Activated CD8-positive, alpha-beta T cell treated with anti-CD3 and anti-CD28 coated beads for 36 hours (primary cell): ENCODE measurements at places on chromosomes 2 and 18. TPM values are rescaled to one million over a fixed set of nuclear protein-coding genes. Genes with fewer than 3 reads are reported as not detected.

The CDCA7 gene
- total RNA-seq = 88.5 TPM

The CRYGC gene
- total RNA-seq = not detected

The GATA6 gene
- not detected for total RNA-seq

The GKN2 gene
- total RNA-seq = not detected

The TYMS gene
- 324 TPM for total RNA-seq

The MYO5B gene
- total RNA-seq = 0.09 TPM

DNA sequence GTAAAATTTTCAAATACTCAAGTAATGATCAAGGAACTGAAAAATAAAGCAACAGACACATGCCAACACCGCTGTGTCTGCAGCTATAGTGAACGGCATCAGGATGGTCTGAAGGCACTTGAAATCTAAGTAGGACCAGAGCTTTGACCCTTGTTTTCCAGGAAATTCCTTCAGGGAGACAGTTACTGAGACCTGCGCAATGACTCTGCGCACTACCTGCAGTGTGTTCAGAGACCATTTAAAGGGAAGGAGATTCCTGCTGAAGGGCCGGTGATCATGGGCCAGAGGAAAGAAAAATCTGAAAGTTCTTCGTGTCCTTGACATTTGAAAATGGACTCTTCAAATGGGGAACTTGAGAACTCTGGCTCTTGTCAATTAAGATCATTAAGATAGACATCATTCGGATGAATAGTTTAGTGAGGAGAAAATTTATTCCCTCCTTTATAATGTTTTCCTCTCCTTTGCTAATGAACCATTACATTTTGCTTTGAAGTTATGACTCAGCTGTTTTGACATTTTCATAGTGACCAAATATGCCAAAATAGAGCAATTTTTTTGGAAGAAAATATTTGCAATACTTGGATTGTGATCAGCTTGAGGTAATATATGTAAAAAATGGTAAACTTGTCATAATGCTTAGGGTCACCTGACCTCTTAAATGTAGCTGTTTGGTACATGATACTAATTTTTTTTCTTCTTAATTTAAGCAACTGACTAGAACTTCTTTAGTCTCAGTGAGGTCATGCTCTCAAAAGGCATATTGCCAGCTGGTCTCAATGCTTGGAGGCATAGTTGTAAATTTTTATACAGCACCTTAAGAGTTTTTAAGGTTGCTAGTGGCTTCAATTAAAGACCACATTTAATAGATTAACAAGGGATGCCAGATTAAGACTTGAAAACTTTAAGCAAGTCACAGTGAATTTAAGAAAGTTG lies 329.3 kb downstream of the ARHGAP15 start:
- peaks cover 21% of the 10 kb centered on the region for H3K4me1 ChIP-seq
- H3K4me3 ChIP-seq = no peak overlapping the region
- H3K27ac ChIP-seq = peak overlapping the region; percentile 25
- H3K36me3 ChIP-seq = peaks cover 19% of the 10 kb centered on the region
- no peak for DNase-seq

DNA sequence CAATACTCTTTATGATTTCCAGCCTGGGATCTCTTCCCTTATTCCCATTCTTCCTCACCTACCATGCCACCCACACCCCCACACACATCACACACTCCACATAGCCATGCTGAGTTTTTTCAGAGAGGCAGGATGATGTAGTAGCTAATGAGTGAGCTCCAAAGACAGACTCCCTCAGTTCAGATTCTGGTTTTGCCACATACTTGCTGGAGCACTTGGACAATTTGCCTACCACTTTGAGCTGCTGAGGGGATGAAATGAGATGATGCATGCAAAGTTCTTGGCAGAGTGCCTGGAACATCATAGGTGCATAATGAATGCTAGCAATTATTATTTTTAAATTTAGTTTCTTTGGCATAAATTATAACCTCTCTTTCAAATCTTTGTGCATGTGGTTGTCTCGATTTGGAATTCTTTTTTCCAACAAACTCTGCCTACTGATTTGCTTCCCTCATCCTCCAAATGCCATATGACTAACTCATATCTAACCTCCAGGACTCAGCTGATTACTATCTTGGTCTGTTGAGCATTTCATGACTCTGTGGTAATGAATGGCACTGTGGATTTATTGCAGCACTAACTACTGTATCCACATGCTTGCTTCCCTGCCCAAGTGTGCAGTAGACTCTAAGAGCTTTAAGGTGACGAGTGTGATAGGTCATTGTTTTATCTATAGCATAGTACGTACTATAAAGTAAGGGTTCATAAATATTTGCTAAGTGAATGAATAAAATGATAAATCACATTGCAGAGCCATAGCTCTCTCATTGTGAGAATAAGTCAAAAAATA lies 99.1 kb downstream of the TACR1 start:
- DNase-seq = no peak
- H3K4me3 ChIP-seq = no peak overlapping the region
- no peaks in the 10 kb centered on the region for H3K36me3 ChIP-seq
- no peak overlapping the region for H3K27ac ChIP-seq
- H3K27me3 ChIP-seq = no peaks in the 10 kb centered on the region

- H3K27me3 ChIP-seq = peaks cover 2% of the 10 kb centered on the region
- peak; percentile 55 for DNase-seq
- H3K4me3 ChIP-seq = peak overlapping the region; percentile 94
- peaks cover 83% of the 10 kb centered on the region for H3K36me3 ChIP-seq
These were observed 2.1 kb downstream of the RRM2 start for GRCh38 chr2:10124538-10125045.

GRCh38 chr2:24045511-24046508 lies 1.4 kb downstream of the WDCP start:
- no peaks in the 10 kb centered on the region for H3K36me3 ChIP-seq
- no peaks in the 10 kb centered on the region for H3K27me3 ChIP-seq
- H3K4me3 ChIP-seq = peak overlapping the region; percentile 96

DNA sequence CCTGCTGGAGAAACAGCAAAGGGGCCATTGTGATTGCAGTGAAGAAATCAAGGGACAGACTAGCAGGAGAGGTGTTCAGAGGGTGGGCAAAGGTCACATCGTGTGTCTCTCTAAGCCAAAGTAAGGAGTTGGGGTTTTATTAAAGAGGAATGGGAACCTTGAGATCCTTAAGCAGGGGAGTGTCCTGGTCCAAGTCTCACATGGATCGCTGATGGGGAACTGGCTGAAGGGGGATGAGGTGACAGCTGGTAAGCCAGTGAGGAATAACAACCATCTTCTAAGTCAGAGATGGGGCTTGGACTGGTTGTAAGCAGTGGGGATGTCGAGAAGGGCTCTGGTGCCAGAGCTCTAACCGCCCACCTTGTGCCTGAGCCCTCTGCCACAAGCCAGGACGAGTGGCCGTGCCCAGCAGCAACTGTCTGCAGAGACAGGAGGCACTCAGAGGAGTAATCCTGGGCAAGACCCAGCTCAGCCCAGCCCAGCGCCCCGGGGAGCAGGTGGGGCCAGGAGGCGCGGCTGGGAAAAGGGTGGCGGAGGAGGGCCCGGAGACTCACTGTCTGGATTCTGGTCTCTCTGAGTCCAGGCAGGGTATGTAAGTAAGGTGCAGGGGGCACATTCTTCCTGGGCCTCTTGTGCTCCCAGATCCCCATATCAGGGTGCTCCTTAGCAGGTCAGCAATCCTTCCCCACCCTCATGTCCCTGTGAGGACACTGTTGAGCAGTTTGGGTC lies 13.7 kb downstream of the WNT10A start:
- H3K4me3 ChIP-seq = peak overlapping the region; percentile 79
- H3K27ac ChIP-seq = peak overlapping the region; percentile 82
- H3K36me3 ChIP-seq = peaks cover 12% of the 10 kb centered on the region
- peaks cover 12% of the 10 kb centered on the region for H3K27me3 ChIP-seq
- H3K4me1 ChIP-seq = peaks cover 61% of the 10 kb centered on the region

GRCh38 chr2:211435331-211435730 lies 878.9 kb downstream of the CPS1 start:
- DNase-seq = no peak
- no peak overlapping the region for H3K4me3 ChIP-seq
- H3K27me3 ChIP-seq = no peaks in the 10 kb centered on the region

GRCh38 chr18:35609236-35609635 lies 27.7 kb downstream of the GALNT1 start:
- H3K36me3 ChIP-seq = peaks cover 3% of the 10 kb centered on the region
- no peak overlapping the region for H3K27ac ChIP-seq
- H3K4me3 ChIP-seq = no peak overlapping the region
- peaks cover 39% of the 10 kb centered on the region for H3K4me1 ChIP-seq
- H3K27me3 ChIP-seq = no peaks in the 10 kb centered on the region

DNA sequence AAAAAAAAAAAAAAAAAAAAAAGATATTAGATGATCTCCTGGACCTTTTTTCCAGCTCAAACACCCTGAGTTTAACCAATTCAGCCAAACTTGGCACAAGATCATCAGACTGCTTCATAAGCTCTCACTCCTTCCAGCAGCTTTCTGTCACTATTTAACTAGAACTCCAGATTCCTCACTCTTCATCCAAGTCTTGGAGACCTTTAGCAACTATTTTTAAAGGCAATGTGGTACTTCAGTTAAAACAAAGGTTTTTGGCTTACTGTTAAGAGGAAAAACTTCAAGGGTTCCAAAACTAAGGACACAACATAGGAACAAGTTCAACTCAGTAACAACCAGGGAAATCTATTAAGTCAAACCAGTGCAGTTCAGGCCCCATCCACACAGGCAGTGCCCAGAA lies 23.2 kb downstream of the LAMA1 start:
- H3K4me3 ChIP-seq = no peak overlapping the region
- H3K4me1 ChIP-seq = no peaks in the 10 kb centered on the region
- no peak overlapping the region for H3K27ac ChIP-seq

- H3K27me3 ChIP-seq = peaks cover 2% of the 10 kb centered on the region
- DNase-seq = no peak
- peaks cover 11% of the 10 kb centered on the region for H3K4me1 ChIP-seq
- no peak overlapping the region for H3K4me3 ChIP-seq
- H3K36me3 ChIP-seq = no peaks in the 10 kb centered on the region
- no peak overlapping the region for H3K27ac ChIP-seq
These were observed 19.9 kb upstream of the ZAP70 start for GRCh38 chr2:97693476-97693875.

GRCh38 chr18:5455674-5456073 lies 88.1 kb downstream of the EPB41L3 start:
- no peaks in the 10 kb centered on the region for H3K36me3 ChIP-seq
- H3K4me3 ChIP-seq = no peak overlapping the region
- DNase-seq = no peak
- peaks cover 2% of the 10 kb centered on the region for H3K4me1 ChIP-seq
- H3K27me3 ChIP-seq = peaks cover 4% of the 10 kb centered on the region
- H3K27ac ChIP-seq = no peak overlapping the region

DNA sequence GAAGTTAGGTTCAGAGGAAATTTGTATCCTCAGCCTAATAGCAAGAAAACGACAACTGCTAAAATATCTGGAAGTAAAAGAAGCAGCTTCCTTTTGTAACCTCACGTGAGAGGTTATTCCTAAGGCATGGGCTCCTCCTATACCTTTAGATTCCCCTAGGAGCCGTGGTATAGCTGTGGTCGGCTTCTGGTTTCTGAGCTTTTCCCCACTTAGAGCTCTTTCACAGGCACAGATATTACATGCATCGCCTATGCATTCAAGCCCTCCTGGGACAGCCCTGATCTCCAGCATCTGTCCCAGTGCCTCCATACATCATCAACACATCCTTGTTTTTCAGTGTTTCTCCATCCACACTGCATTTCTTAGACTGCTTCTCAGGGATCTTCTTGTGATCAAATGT lies 289.0 kb downstream of the ALPK2 start:
- no peak overlapping the region for H3K27ac ChIP-seq
- no peak for DNase-seq
- no peaks in the 10 kb centered on the region for H3K36me3 ChIP-seq
- H3K4me1 ChIP-seq = no peaks in the 10 kb centered on the region
- no peak overlapping the region for H3K4me3 ChIP-seq

DNA sequence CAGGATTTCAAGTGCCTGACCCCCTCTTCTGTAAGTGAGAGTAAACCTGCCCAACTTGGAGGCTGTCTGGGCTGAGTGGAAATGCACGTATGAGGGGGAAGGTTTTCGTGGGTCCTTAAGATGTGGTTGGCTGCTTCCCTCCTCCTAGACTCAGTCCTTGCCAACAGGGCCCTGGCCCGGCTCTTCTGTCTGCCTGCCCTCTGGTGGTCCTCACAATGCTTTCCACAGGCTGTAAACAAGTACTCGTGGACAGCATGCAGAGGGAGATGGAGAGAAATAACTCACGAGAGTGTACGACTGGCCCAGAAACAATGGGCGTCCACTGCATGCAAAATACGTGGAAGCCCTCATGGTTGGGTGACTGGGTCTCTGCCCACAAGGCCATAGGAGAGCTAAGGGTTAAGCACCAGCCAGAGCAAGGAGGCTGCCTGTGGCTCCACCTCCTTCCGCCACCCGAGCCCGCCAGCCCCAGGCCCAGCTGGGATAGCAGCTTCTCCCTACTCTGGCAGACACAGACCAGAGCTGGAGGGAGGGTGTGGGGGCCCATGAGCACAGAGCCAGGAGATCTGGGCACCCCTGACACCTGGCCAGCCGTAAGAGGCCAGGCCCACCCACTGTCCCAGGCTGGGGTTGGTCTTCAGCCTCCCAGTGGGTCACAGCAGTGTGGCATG lies 17.0 kb upstream of the ARHGEF4 start:
- H3K4me1 ChIP-seq = peaks cover 17% of the 10 kb centered on the region
- DNase-seq = no peak
- H3K36me3 ChIP-seq = no peaks in the 10 kb centered on the region
- H3K4me3 ChIP-seq = no peak overlapping the region

DNA sequence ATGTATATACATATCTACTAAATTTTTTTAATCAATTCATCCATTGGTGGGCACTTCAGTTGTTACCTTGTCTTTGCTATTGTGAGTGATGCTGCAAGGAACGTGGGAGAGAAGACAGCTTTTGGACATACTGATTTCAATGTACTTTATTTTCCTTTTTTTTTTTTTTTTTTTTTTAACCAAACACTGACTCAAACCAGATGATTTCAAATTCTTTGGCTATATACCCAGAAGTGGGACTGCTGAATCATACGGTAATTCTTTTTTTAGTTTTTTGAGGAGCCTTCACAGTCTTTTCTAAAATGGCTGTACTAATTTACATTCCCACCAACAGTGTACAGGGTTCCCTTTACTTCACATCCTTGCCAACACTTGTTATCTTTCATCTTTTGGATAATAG lies 204.7 kb downstream of the INSIG2 start:
- H3K4me3 ChIP-seq = no peak overlapping the region
- DNase-seq = no peak
- no peaks in the 10 kb centered on the region for H3K4me1 ChIP-seq
- no peaks in the 10 kb centered on the region for H3K36me3 ChIP-seq
- H3K27me3 ChIP-seq = peaks cover 26% of the 10 kb centered on the region

DNA sequence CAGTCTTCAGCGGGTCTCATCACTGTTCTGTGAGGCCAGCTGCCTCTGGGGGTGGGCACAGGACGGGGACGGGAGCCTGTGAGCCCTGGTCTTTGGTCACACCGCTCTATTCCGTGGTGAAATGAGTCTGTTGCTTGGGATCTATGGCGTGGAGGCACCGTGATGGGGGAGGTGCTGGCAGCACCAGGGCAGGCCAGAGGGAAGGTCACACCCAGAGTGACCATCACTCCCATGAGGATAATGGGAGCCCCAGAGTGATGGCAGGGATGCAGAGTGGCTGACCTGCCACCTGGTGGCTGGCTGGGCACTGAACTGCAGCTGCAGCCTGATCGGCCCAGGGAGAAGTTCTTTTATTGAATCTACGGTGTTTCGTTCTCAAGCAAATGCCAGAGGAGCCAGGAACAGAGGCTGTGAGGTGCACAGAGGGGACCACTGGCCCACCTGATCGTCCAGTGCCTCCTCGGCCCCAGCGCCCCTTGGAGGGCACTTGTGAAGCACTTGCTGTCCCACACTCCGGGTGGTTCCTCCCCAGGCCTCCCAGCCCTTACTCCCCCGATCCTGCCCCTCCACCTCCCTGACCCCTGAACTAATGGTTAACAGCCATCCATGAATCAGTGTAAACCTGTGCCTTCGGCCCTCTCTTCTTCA lies 17.9 kb downstream of the KCNIP3 start:
- H3K4me1 ChIP-seq = no peaks in the 10 kb centered on the region
- H3K27ac ChIP-seq = no peak overlapping the region
- peak; percentile 21 for DNase-seq
- H3K4me3 ChIP-seq = no peak overlapping the region
- peaks cover 2% of the 10 kb centered on the region for H3K27me3 ChIP-seq
